Heart right ventricle (tissue), 16 donors: ENCODE measurements at places on chromosomes 5 and 9. TPM values are rescaled to one million over a fixed set of nuclear protein-coding genes. Genes with fewer than 3 reads are reported as not detected.
A peak's percentile ranks its signal among the peaks of the same experiment; 100 is the strongest.

The WDR38 gene
- total RNA-seq = not detected

The PDLIM4 gene
- total RNA-seq = 4.5 TPM

The MAP3K1 gene
- 6.1 TPM for total RNA-seq

The HSPA9 gene
- 303 TPM for total RNA-seq

The TMC1 gene
- not detected for total RNA-seq

DNA sequence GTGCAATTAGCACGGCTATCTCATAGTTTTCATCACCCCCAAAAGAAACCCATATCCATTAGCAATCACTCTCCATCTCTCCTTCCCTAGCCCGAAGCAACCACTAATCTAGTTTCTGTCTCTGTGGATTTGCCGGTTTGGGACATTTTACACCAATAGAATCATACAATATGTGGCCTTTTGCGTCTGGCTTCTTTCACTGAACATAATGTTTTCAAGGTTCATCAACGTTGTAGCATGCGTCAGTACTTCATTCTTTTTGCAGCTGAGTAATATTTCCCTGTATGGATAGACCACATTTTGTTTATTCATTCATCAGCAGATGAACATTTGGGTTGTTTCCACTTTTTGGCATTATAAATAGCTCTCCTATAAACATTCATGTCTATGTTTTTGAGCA lies 75.4 kb upstream of the TBC1D2 start:
- no peak for DNase-seq

DNA sequence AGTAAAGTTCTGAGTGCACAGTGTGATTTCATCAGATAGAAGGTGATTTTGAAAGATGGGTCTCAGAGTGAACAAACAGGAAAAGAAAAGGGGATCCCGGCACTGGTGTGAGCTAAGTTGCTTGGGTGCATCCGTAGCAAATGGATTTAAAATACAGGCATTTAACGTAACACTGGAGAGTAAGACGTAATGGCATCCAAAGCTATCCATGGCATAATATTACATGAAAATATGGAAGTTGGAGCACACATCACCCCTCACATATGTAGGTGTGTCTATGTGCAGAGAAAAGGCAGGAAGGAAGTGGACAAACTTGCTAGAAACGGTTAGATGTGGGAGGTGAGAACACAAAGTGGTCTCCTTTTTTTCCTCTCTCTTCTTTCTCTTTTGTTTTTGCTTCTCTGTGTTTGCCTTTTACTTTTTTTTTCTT lies 38.2 kb upstream of the SEMA4D start:
- no peak for DNase-seq

The IZUMO3 gene
- total RNA-seq = not detected

GRCh38 chr5:176941951-176942350 lies 42.8 kb upstream of the HK3 start:
- no peak for DNase-seq

DNA sequence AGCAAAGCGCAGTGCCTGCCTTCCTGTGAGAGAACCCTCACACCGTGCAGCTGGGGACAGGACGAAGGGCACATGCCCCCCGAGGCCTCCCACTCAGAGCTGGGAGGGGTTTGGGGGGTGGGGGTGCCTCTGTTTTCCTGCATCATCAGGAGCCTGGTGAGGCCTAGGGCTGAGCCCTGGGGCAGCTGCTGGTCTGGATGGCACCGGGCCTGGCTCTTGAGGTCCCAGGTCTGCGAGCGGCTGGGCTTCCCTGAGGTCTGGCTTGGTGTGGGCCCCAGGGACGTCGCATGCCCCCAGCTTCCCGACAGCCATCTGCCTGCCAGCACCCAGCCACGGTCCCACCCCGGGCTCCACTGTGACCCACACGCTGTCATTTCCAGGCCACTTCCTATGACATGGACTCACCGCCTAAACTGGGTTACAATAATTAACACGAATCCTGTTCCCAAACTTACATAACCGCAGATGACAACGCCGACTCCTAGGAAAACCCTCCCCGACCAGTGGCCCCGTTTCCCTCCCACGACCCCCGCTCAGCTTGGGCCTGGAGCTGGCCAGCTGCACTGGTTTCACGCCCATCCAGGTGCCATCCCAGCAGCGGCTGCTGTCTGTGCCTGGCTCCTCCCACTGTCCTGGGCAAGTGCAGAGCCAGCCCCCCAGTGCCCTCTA lies 8.7 kb downstream of the NACC2 start:
- peak; percentile 21 for DNase-seq

The CBY3 gene
- total RNA-seq = not detected
